Amniotic epithelial cell (primary cell): ENCODE measurements at places on chromosomes 7 and 10.

DNA sequence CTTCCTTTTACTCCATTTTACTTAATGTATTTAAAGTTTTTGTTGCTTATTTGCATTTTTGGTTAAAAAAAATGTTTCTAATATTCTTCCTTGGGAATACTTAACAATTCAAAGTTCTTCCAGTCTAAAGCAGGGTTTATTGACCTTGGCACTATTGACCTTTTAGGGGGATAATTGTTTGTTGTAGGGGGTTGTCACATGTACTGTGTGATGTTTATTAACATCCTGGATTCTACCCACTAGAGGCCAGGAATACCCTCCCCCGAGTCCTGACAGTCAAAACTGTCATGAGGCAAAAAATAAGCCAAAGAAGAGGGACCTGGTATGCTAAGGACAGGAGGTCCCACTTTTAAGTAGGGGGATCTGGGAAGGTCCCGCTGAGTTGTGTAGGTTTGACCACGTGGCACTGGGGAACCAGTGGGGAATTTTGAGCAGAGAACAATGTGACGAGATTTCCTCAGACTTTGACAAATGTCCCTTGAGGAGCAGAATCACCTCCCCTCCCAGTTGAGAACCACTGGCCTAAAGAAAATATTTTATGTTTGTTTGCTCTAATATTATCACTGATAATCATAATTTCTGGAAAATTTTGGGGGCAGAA, 178.3 kb upstream of the PRR15 start:
- no peak for DNase-seq

- peak; percentile 31 for DNase-seq
Observed at GRCh38 chr10:125084614-125085257, 75.6 kb downstream of the CTBP2 start.

- no peak for DNase-seq
Observed at GRCh38 chr7:55026867-55027490, 8.2 kb downstream of the EGFR start.

GRCh38 chr7:64603271-64603670, 40.4 kb upstream of the ZNF680 start:
- DNase-seq, result no peak

GRCh38 chr7:100369105-100369504, 4.2 kb upstream of the PILRA start:
- DNase-seq, result no peak

DNA sequence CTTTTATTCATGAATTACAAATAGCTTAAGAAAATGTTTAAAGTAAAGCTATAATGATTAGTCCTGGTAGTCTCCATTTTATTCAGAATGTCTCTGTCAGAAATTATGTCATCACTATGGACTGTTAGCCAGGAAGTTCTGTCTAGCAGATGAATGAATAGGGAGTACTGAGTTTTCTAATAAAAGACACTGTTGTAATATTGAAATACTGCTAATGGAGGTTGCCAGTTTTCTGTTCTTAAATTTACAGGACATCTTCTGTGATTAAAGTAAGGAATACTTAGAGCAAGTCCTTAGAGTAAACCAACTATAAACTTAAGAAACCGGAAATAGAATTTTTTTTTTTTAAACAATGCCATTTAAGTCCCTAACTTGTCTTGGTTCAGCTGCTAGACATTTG, 309.8 kb downstream of the ADK start:
- peak; percentile 13 for DNase-seq

GRCh38 chr10:94264085-94264484, 98.7 kb downstream of the NOC3L start:
- no peak for DNase-seq

GRCh38 chr10:33391611-33392465, 57.4 kb upstream of the NRP1 start:
- DNase-seq, result peak; percentile 49

- DNase-seq, result no peak
Observed at GRCh38 chr7:51000956-51001355, 218.3 kb upstream of the GRB10 start.

DNA sequence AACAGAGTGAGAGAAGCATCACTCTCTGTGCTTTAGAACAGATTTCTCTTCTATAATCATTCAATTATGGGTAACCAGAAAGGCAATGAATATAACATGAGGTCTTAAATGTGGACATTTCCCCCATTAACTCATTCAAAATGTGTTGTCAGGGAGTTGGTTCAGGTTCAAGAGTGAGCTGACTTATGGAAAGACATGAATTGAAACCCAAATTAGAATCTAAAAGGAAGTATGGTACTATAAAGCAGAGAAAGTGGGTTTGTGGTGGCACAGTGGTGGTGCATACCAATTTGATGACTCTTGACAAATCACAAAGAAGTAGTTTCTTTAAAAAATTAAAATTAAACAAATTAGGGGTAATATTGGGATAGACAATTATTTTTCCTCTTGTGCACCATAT, 114.6 kb upstream of the MEOX2 start:
- no peak for DNase-seq

- DNase-seq, result no peak
Observed at GRCh38 chr7:34664755-34665154, 6.7 kb downstream of the NPSR1 start.

GRCh38 chr7:71705901-71706596, 574.1 kb downstream of the GALNT17 start:
- DNase-seq, result no peak

DNA sequence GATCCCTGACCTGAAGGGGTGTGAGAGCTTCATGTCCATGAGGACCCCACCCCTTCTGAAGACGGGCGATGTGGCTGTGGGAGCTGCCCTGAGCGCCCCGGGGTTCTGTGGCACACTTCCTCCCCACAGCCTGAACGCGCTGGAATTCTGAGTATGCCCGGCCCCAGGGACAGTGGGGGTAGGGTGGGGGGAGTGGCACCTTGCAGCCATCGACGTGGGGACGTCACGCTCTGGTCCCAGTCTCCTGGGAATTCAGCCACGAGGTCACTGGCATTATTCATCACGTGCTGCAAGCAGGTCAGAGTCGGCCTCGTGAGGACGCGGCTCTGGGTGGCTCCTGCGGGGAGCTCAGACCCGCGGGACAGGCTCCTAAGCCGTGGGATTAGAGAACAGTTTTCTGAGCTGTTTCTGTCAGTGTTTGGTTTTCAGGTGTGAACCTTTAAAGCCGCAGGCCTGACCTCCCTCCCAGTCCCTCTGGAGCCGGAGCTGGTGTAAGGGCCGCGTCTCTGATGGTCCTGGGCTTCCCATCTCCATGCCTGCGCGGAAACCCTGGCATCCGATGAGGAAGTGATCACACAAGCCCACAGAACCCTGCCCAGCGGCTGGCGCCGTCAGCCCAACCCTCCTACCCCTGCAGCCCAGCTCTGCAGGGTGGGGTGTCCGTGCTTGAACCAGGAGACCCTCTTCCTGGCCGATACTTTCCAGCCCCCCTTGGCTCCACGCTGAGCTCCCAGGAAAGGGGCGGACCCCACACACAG, 16.1 kb downstream of the GPR146 start:
- no peak for DNase-seq

DNA sequence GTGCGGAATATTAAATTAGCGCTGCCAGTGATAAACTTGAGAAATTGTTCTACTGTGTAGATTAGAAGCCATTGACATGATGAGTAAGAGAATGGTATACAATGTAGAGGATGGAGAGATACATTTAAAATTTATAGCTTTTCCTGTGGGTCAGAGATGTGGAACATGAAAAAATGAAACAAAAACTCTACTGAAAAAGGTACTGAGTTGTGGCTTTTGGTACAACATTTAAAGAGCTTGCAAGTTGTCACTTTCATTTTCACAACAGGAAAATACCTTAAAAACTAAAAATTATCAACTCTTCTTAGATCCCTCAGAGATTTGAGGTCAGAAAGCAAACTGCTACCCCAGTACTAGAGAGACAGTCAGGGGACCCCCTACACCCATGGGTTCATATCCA, 348.8 kb upstream of the CDC14C start:
- no peak for DNase-seq

- no peak for DNase-seq
Observed at GRCh38 chr7:49774459-49775064, 1.1 kb downstream of the VWC2 start.

GRCh38 chr10:50431791-50432190, 180.5 kb upstream of the ASAH2 start:
- DNase-seq, result no peak

GRCh38 chr10:110883924-110884323, 12.2 kb downstream of the PDCD4 start:
- DNase-seq, result peak; percentile 55

DNA sequence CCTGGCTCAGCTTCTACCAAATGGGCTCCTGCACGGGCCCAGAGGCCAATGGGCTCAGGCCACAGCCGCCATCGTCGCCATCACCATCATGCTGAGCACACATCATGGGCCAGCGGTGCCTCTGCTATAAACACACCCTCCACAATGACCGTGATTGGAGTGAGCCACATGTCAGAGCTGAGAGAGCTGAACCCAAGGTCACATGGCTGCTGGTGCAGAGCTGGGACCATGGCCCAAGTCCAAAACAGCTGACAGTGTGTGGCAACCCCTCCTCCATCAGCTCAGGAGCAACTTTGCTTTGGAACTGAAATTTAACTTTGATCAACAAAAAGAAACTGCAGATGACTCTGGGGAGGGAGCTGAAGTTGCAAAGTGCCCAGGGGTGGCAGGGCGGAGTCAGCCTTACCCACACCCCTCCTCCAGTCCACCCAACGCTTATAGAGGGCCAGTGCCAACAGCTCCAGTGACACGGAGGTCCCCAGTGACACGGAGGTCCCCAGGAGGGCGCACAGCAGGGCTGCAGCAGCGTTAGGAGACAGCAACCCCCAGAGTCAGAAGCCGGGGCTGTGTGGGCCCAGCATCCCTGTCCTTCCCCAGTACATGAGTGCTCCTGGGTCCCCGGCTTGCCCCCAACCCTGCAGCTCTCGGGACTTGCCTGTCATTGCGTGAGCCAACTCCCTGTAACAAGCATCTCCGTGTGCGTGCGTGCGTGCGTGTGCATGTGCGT, 249.6 kb downstream of the ELFN1 start:
- no peak for DNase-seq

GRCh38 chr7:90211391-90212148, at the start of gene STEAP2:
TSS of gene STEAP2 (plus strand) at chr7:90211740. CDS start at chr7:90225083, 13,343 bp downstream.
- peak; percentile 65 for DNase-seq

GRCh38 chr7:73397521-73398281, 35.9 kb upstream of the FZD9 start:
- peak; percentile 5 for DNase-seq

- DNase-seq, result no peak
Observed at GRCh38 chr10:10600004-10600403, 417.7 kb upstream of the CELF2 start.

DNA sequence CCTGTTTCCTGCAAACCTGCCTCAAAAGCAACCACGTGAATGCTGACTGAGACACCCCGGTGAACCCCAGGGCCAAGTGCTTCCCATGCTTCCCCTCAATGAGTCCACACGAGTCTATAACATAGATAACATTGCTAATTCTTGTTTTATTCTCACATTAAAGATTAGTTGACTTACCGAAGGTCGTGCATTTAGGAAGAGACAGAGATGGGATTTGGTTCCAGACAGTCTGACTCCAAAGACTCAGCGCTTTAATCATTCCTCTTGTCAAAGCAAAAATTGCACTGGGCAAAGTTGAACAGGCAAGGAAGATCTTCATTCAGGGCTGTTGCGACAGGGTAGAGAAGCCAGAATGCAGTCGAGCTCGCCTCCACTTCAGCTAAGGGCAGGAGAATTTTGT, 435.6 kb upstream of the C7orf33 start:
- DNase-seq, result peak; percentile 47

DNA sequence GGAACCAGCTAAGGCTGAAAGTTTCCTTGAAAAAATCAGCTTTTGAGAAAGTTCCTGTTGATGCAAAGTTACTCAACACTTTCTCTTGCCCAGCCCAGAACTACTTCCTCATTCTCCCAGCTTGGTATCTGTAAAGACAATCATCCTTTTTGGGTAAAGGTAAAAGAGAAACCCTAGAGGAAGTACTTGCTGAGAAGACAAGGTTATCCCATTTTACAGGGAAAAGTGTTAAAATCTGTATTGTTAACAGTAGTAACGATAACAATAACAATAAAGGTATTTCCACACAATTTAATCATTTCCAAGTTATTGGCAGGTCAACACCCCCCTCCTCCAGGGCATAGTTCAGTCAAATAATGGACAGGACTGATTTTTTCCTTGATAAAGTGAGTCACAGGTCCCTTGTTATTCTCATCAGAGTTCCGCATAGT, 2.4 kb downstream of the ALOX5 start:
- no peak for DNase-seq

GRCh38 chr7:33612442-33612841, 292.9 kb upstream of the BMPER start:
- no peak for DNase-seq
